H9 (cell line): ENCODE measurements at places on chromosomes 6 and 20. TPM values are rescaled to one million over a fixed set of nuclear protein-coding genes. Genes with fewer than 3 reads are reported as not detected.

DNA sequence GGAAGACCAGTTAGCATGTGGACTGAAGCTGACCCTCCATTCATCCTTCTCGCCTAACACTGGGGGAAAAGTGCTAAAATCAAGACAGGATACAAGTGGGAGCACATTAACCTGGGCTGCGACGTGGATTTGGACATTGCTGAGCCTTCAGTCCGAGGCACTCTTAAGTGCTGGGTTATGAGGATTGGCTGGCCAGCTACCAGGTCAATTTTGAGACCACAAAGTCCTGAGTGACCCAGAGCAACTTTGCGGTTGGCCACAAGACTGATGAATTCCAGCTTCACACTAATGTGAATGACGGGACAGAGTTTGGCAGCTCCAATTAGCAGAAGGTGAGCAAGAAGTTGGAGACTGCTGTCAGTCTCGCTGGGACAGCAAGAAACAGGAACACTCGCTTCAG is 20.7 kb downstream of the FUCA2 start:
- no peak for DNase-seq
- H3K27me3 ChIP-seq, result no peaks in the 10 kb centered on the region
- no peaks in the 10 kb centered on the region for H3K36me3 ChIP-seq
- no peak overlapping the region for H3K4me3 ChIP-seq

DNA sequence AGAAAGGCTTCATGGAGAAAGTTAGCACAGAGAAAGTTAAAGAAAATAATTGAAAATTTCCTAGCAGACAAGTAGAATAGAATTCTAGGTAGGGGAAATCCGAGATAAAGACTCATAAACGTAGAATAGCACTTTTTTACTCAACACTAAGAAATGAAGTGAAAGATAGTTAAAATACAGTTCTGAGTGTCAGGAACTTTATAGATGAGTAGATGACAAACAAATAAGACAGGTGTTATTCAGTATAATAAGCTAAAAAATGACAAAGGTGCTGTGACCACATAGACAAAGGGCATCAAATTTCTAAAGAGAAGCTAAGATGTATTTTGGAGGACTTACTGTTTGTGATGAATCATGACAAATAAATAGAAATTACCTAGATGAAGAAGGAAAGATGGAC is 12.9 kb downstream of the FKBP1C start:
- peaks cover 12% of the 10 kb centered on the region for H3K36me3 ChIP-seq
- DNase-seq, result no peak
- no peaks in the 10 kb centered on the region for H3K27me3 ChIP-seq
- H3K27ac ChIP-seq, result no peak overlapping the region
- H3K4me1 ChIP-seq, result no peaks in the 10 kb centered on the region

- no peaks in the 10 kb centered on the region for H3K27me3 ChIP-seq
- H3K4me1 ChIP-seq, result 0 out of 2 replicates have a peak, but pooled peaks cover 3% of the 10 kb centered on the region
- peaks cover 13% of the 10 kb centered on the region for H3K36me3 ChIP-seq
- DNase-seq, result no peak
- no peak overlapping the region for H3K4me3 ChIP-seq
Observed at GRCh38 chr20:32113591-32114260, 4.2 kb downstream of the TM9SF4 start.

- no peaks in the 10 kb centered on the region for H3K4me1 ChIP-seq
- H3K27ac ChIP-seq, result no peak overlapping the region
- peaks cover 73% of the 10 kb centered on the region for H3K27me3 ChIP-seq
- peak overlapping the region; percentile 92 for H3K4me3 ChIP-seq
- no peak for DNase-seq
Observed at GRCh38 chr6:117266257-117267053, 1.1 kb downstream of the VGLL2 start.

- H3K27ac ChIP-seq, result peak overlapping the region; percentile 74
- no peak overlapping the region for H3K4me3 ChIP-seq
- DNase-seq, result peak; percentile 93
- peaks cover 6% of the 10 kb centered on the region for H3K36me3 ChIP-seq
Observed at GRCh38 chr6:121932076-121932991, 467.1 kb upstream of the HSF2 start.

DNA sequence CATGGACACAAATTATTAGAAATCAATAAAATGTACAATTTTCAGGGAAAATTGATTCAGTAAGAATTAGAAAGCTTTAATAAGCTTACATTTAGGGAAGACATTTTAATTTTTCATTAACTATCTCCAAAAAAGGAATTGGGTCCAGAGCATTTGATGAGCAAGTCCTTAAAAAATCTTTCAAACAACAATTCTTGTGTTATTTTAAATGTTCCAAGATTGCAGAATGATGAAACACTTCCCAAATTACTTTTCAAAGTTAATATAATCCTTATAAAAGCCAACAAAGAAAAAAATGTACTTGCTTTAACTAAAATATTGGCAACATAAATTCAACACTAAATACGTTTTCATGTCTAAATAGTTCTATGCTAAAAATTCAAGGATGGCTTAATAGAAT is 102.0 kb downstream of the ADAT2 start:
- H3K4me3 ChIP-seq, result no peak overlapping the region
- no peak for DNase-seq
- no peaks in the 10 kb centered on the region for H3K36me3 ChIP-seq
- no peaks in the 10 kb centered on the region for H3K4me1 ChIP-seq

GRCh38 chr20:9408422-9409300 is 105.7 kb upstream of the LAMP5 start:
- no peak for DNase-seq
- no peak overlapping the region for H3K4me3 ChIP-seq
- H3K36me3 ChIP-seq, result peaks cover 6% of the 10 kb centered on the region
- H3K27ac ChIP-seq, result no peak overlapping the region
- H3K4me1 ChIP-seq, result no peaks in the 10 kb centered on the region

- H3K36me3 ChIP-seq, result peaks cover 5% of the 10 kb centered on the region; the same call in 1 of the 2 replicates
- H3K4me1 ChIP-seq, result peaks cover 5% of the 10 kb centered on the region; the same call in 1 of the 2 replicates
- H3K4me3 ChIP-seq, result no peak overlapping the region
- H3K27me3 ChIP-seq, result no peaks in the 10 kb centered on the region
- no peak overlapping the region for H3K27ac ChIP-seq
Observed at GRCh38 chr6:89553431-89553830, 85.1 kb downstream of the LYRM2 start.

DNA sequence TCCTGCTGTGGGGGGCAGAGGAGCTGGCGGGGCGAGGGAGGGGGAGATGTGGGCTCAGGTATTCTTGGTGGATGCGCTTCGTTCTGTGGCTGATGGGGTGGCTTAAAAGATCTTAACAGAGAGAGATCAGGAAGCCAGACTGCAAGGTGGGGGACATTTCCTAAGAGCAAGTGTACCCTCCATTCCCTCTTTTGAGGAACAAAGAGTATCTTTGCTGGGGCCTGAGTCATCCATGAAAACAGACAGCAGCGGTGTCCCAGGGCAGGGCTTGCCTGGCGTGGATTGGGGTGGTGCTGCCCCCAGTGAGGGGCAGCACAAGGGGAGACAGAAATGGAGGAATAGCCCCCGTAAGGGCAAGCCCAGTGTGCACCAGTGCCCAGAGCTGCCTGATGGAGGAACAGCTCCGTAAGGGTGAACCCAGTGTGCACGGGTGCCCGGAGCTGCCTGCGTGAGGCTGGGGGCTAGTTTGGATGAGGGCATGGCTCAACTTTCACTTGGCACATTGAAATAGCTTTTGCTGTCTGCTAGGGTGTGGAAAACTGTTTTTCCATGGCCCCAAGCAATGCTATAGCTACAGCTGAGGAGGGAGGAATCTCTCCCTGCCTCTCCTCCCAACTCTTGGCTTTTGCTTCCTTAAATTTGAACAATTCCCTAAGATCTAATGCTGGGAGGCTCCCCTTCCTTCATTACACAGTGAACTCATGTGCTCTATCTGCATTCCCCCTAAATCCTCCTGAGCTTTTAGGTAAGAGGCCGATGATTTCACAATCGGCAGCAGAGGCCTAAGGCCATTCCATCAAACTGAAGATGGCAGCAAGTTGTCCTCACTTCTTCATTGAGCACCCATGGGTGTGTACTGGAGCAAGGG is 12.9 kb downstream of the MAPK13 start:
- no peak overlapping the region for H3K4me3 ChIP-seq
- no peaks in the 10 kb centered on the region for H3K4me1 ChIP-seq
- no peaks in the 10 kb centered on the region for H3K36me3 ChIP-seq
- H3K27ac ChIP-seq, result no peak overlapping the region

Gene ZC2HC1B
- total RNA-seq, result not detected in 2 replicates

Gene APOM
- total RNA-seq, result 3.6 and 3.9 TPM in 2 replicates

Gene ITPR3
- total RNA-seq, result 39.1 and 40.3 TPM in 2 replicates
